ENCODE measurements at places on chromosomes 1 and 21. TPM values are rescaled to one million over a fixed set of nuclear protein-coding genes. Genes with fewer than 3 reads are reported as not detected.

GRCh38 chr1:186009039-186009737 lies 275.0 kb downstream of the HMCN1 start:
- DNase-seq, result no peak

DNA sequence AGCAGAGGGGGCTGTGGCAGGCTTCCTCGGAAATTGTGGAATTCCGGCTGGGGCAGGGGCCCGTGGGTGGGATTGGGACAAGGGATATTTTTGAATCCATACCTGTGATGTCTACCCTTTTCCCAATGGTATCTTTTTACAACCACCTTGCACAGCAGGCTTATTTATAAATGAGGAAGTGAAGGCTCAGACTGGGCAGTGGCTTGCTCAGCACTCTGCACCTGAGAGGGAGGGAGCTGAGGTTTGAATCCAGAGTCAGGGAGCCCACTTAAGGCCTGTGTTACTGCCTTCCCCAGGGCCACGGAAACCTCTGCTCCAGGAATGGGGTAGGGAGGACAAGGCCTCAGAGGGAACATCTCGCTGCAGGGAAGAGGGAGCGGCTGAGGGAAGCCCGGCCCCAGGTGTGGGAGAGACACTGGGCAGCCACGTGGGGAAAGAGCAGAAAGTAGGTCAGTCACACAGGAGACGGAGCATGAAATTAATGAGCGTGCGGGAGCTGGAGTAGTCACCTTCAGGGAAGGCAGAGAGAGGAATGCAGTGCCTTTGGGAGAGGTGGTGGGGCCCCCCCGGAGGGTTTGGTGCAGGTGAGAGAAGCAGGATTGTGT lies 35.4 kb upstream of the SCMH1 start:
- no peak for DNase-seq

GRCh38 chr1:12479311-12479710 lies 138.7 kb downstream of the DHRS3 start:
- DNase-seq, result no peak

DNA sequence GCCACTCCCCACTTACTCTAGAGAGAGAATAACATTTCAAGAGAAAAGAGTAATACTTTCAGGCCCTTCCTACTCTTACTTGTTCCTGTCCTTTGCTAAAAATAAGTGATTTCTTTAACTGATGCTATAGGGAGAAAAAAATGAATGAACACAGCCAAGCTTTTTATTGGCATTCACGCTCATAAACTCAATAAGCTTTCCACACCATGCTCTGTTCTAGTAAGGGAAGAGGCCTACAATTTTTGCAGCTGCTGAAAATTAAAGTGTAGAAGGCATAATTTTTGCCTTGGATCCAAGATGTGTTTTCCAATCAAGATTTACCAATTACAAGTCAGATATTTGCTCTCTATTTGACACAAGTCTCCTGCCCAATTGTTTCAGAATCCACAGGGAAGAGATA lies 188.1 kb upstream of the RGS18 start:
- DNase-seq, result no peak

- no peak for DNase-seq
Measured at GRCh38 chr1:53517109-53517508, 57.9 kb downstream of the DMRTB1 start.

DNA sequence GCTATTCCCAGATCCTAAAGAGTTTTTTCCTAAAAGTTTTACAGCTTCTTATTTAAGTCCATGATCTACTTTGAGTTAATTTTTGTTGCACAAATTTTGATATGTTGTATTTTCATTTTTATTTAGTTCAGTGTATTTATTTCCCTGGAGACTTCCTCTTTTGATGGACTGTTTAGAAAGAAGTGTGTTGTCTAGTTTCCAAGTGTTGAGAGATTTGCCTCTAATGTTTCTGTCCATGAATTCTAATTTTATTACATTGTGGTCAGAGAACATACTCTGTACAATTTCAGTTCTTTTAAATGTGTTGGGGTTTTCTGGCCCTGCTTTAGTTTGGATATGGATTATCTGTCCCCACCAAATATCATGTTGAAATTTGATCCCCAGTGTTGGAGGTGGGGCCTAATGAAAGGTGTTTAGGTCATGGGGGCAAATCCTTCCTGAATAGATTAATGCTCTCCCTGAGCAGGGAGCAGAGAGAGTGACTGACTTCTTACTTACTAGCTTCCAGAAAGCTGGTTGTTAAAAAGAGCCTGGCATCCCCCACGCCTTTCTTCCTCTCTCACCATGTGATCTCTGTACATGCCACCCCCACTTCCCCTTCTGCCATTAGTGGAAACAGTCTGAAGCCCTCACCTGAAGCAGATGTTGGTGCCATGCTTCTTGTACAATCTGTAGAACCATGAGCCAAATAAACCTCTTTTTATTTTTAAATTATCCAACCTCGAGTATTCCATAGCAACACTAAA lies 4.6 kb downstream of the CHD1L start:
- DNase-seq, result no peak

DNA sequence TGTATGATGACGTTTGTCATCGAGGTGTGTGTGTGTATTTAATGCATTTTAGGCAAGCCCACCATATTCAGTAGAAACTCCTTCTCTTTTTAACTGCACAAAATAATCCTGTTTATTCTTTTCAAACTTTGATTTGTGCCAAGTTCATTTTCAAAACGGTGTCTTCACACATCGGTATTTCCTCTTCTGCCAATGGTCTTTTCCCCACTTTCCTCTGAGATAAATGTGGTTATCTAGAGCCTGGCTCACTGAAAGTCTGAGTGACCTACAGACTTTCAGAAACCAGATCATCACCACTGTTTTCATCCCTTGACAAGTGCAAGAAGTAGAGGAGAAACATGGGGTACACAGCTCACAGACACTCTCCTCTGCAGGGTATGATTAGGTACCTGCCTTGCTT lies 69.4 kb downstream of the GPATCH2 start:
- no peak for DNase-seq

GRCh38 chr1:77175230-77175844 lies 43.9 kb downstream of the PIGK start:
- DNase-seq, result no peak

- no peak for DNase-seq
Measured at GRCh38 chr1:26740023-26740634, 44.3 kb downstream of the ARID1A start.

DNA sequence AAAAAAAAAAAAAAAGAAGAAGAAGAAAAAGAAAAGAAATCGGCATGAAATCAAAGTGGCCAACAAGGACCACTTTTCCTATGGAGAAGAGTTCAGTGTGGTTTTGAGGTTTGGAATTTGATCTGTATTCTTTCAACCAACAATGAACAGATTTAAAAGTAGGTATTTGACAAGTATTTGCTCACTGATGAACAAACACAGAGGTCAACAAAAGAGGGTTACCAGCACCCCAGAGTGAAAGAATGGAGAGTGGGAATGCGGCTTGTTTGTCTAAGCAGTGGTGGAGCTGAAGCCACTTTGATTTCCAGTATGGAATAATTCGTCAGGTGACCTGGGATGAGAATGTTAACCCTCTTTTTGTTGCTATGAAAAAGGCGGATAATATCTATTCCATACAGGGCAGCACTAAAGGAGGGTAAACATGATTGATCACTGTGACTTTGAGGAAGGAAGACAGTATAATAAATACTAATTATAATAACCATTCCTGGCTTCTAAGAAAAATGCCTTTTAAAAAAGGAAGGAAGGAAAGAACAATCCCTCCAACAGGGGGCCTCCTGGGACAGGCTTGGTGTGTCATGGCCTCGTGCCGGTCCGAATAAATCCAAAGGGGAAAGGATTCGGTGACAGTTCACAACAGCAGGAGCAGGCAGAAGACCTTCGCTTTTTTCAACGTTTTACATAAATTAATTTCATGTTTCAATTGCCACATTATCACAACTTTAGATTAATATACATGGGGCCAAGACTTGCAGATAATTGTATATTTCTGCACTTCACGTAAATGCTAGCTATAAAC lies 37.2 kb upstream of the SIM2 start:
- no peak for DNase-seq

DNA sequence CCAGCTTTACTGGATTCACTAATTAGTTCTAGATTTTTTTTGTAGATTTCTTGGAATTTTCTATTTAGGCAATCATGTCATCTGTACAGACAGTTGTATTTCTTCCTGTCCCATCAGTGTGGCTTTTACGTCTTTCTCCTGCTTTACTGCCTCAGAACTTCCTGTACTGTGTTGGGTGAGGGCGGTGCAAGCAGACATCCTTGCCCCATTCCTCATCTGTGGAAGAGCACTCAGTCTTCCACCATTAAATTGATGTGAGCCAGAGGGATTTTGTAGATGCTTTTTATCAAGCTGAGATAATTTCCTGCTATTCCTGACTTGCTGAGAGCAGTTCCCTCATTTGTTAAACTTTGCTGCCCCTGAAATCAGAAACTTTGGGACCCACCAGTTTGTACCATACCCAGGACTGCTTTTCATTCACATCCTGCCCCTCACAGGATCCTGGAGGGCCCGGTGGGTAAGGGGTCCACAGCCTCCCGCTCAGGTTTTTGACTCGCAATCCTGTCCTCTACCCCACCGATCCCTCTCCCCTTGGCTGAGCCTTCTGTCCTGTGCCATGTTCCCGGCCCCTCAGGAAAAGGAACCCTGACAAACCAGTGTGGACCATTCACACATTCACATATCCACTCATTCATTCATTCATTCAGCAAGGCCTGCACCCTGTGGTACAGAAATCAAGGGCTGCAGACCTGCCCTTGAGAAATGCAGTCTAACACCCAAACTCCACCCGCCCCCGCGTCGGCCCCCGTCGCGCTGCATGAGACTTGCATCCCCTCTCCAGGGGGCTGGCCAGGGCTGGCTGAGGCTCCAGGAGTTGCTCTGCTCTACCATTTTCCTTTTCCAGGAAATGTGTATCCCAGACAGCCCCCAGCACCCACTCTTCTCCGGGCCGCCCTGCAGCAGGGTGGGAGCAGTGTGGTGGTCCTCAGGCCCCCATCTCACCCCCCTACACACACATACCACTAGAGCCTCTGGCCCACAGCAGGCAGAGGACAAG lies 246.5 kb upstream of the VAMP3 start:
- no peak for DNase-seq

DNA sequence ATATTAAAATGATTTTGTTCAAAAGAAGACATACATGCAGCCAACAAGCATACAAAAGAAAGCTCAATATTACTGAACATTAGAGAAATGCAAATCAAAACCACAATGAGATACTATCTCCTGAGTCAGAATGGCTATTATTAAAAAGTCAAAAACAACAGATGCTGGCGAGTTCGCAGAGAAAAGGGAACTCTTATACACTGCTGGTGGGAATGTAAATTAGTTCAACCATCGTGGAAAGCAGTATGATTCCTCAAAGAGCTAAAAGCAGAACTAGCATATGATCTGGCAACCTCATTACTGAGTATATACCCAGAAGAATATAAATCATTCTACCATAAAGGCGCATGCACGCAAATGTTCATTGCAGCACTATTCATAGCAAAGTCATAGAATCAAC lies 126.0 kb upstream of the HMCN1 start:
- no peak for DNase-seq

DNA sequence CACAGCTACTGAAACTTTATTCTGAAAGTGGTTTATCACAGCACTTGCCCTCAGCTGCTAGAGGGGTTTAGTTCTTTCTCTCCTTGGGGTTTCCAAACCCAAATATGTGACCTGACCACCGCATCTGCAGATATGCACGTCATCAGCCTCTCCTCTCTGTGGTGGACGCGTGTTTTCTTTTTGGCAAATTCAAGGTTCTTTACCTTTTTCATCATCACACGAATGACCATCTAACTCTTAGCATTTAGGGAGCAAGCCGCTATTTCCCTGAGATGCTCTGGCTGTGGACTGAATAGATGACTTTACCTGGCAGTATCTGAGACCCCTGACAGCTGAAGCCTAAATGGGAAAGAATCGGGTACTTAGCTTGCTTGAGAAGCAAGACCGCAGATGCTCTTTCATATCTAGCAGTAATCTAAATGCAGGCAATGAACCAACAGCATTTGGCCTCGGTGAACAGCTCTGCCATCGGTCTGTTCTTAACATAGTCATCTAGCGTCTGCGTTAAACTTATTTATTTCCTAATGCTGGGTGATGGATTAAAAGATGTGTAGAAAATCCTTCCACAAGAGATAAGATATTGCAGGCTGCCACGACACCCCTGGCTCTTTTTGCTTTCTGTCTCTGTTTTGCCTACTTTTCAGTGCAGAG lies 463.4 kb downstream of the CAMTA1 start:
- no peak for DNase-seq

- no peak for DNase-seq
Measured at GRCh38 chr1:37944086-37944763, 2.6 kb downstream of the INPP5B start.

RHD gene
- not detected for total RNA-seq

ARHGAP29 gene
- total RNA-seq, result 30.1 TPM

CLDN17 gene
- total RNA-seq, result not detected

Measured in lower leg skin (tissue), 4 donors.